ENCODE measurements at places on chromosomes 13 and 19. TPM values are rescaled to one million over a fixed set of nuclear protein-coding genes. Genes with fewer than 3 reads are reported as not detected.

GRCh38 chr13:112351825-112352224 lies 24.3 kb upstream of the SPACA7 start:
- no peaks in the 10 kb centered on the region for H3K4me1 ChIP-seq
- H3K27me3 ChIP-seq: peaks cover 5% of the 10 kb centered on the region
- H3K4me3 ChIP-seq: no peak overlapping the region
- DNase-seq: no peak
- no peaks in the 10 kb centered on the region for H3K36me3 ChIP-seq

The KIR2DL4 gene
- not detected for total RNA-seq

The IFI30 gene
- 129 TPM for total RNA-seq

- no peak for DNase-seq
- no peaks in the 10 kb centered on the region for H3K27me3 ChIP-seq
- H3K36me3 ChIP-seq: no peaks in the 10 kb centered on the region
- H3K4me3 ChIP-seq: no peak overlapping the region
- H3K4me1 ChIP-seq: no peaks in the 10 kb centered on the region
- H3K27ac ChIP-seq: no peak overlapping the region
Observed at GRCh38 chr13:68417801-68418200, 1187.7 kb upstream of the PCDH9 start.

DNA sequence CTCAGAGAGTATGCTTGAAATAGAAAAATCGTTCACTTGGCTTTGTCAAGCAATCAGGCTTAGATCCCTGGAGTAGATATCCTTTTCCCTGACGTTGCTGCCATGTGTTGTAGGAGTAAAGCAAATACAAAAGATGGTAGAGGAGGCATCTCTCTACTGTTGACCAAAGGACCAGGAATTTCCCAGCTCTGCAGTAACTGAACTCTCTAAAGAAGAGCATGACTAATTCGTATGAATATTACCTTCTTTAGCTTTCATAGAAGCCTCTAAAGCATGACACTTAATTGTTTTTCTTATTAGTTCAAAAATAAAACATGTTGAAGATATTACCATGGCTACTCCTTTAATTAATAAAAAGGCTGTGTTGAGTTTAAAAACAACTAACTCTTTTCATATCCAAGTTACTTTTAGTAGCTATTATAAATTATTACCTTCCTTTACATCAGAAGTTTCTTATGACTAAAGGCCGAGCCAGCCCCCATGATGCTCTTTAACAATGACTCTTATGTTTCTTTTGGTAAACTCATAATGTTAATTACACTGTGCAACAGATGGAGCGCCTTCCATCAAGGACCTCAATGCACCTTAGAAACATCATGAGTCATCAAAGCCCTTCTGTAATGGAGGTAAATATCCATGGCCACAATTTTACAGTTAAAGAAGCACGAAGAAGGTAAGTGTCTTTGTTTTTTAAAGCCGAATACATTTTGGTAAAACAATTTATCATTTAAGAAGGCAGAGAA lies 352.4 kb downstream of the KLF5 start:
- H3K4me1 ChIP-seq: no peaks in the 10 kb centered on the region
- H3K4me3 ChIP-seq: no peak overlapping the region

- no peak overlapping the region for H3K4me3 ChIP-seq
- DNase-seq: no peak
- H3K4me1 ChIP-seq: no peaks in the 10 kb centered on the region
- H3K36me3 ChIP-seq: no peaks in the 10 kb centered on the region
Observed at GRCh38 chr13:60427285-60427684, 30.3 kb downstream of the TDRD3 start.

The ADAMTS10 gene
- 4.7 TPM for total RNA-seq

- H3K36me3 ChIP-seq: no peaks in the 10 kb centered on the region
- H3K4me3 ChIP-seq: no peak overlapping the region
- H3K27me3 ChIP-seq: no peaks in the 10 kb centered on the region
- DNase-seq: no peak
- H3K4me1 ChIP-seq: no peaks in the 10 kb centered on the region
Observed at GRCh38 chr19:54369082-54369687, 4.5 kb upstream of the LAIR1 start.

The PCDH17 gene
- total RNA-seq: 8.8 TPM

- no peak overlapping the region for H3K4me3 ChIP-seq
- H3K36me3 ChIP-seq: no peaks in the 10 kb centered on the region
- H3K27ac ChIP-seq: no peak overlapping the region
- no peaks in the 10 kb centered on the region for H3K27me3 ChIP-seq
- no peaks in the 10 kb centered on the region for H3K4me1 ChIP-seq
Observed at GRCh38 chr13:73960474-73960873, 173.7 kb downstream of the KLF12 start.

The SLC25A23 gene
- 25.3 TPM for total RNA-seq

GRCh38 chr19:39209196-39209595 lies 5.1 kb upstream of the SYCN start:
- H3K36me3 ChIP-seq: no peaks in the 10 kb centered on the region
- H3K27me3 ChIP-seq: no peaks in the 10 kb centered on the region
- H3K27ac ChIP-seq: no peak overlapping the region

- DNase-seq: no peak
- no peak overlapping the region for H3K27ac ChIP-seq
- no peaks in the 10 kb centered on the region for H3K4me1 ChIP-seq
- H3K36me3 ChIP-seq: no peaks in the 10 kb centered on the region
- H3K27me3 ChIP-seq: no peaks in the 10 kb centered on the region
- no peak overlapping the region for H3K4me3 ChIP-seq
Observed at GRCh38 chr13:44249431-44249836, 124.2 kb upstream of the SERP2 start.

DNA sequence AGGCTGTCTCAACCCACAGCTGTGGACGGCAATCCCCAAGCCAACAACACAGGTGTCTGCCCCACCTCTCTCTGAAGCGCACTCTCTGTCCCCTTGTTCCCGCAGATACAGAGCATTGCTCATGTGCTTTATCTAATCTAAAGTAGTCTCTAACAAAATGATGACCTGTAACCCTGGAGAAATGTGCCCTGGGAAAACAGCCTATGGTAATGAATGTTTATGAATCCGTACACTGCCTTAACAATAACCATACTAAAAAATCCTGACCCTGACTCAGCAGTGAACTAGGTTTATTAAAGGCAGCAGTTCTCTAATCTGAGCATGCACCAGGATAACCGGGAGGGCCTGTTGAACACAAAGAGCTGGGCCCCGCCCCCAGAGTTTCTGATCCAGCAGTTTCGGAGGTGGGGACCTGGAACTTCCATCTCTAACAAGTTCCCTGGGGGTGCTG lies 50.7 kb upstream of the SLC15A1 start:
- no peak overlapping the region for H3K4me3 ChIP-seq
- H3K27me3 ChIP-seq: no peaks in the 10 kb centered on the region
- DNase-seq: no peak
- peaks cover 4% of the 10 kb centered on the region for H3K4me1 ChIP-seq
- peaks cover 2% of the 10 kb centered on the region for H3K36me3 ChIP-seq
- no peak overlapping the region for H3K27ac ChIP-seq

GRCh38 chr19:55209693-55210472 lies 582 bp upstream of the PTPRH start:
- H3K27me3 ChIP-seq: no peaks in the 10 kb centered on the region
- no peak overlapping the region for H3K4me3 ChIP-seq
- DNase-seq: no peak
- no peaks in the 10 kb centered on the region for H3K4me1 ChIP-seq
- no peak overlapping the region for H3K27ac ChIP-seq
- H3K36me3 ChIP-seq: no peaks in the 10 kb centered on the region

GRCh38 chr13:43961909-43962308 lies 82.2 kb downstream of the LACC1 start:
- no peaks in the 10 kb centered on the region for H3K27me3 ChIP-seq
- H3K4me3 ChIP-seq: no peak overlapping the region
- DNase-seq: no peak
- no peak overlapping the region for H3K27ac ChIP-seq

DNA sequence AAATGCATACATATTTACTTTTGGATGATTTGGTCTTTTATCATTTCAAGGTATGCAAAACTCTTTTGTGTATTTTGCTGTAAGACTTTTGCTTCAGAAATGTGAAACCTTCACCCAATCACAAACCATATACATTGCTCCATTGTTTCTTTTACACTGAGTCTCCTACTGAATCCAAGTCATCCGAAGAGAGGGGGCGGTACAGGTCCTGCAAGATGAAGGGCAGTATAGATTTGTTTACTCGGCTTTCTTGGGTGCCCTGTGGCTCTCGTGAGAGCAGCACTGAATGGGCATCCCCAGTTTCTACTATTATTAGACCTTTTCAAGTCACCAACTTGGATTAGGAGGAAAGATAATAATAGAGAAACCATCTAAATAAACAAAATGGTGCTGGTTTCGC lies 280.6 kb downstream of the DCLK1 start:
- no peak for DNase-seq
- H3K4me3 ChIP-seq: no peak overlapping the region

DNA sequence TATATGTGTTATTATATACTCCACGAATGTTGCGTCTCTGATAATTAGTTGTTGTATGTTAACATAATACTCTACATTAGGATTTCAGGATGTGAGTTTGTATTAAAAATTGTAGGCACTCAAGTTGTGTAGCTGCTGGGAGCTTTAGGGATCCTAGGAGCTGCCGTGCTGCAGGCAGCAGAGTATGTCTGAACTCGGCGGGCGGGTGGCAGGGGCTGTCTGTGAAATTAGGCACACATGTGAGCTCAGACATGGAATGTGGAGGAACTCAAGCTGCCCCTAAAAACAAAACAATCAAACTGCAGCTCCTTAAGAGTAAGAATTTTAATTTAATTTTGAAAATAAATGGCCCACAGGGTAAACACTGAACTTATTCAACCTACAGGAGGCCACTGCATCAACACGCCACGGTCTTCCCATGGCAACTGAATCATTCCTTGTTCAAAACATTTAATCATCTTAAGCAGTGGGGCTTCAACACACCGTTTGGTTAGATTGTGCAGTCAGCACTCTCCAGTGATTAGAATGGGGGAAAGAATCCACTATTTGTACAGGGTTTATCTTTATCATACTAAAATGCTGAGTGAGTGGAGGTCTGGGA lies 22.7 kb downstream of the SERTM1 start:
- no peak for DNase-seq
- H3K4me1 ChIP-seq: no peaks in the 10 kb centered on the region
- peaks cover 3% of the 10 kb centered on the region for H3K27me3 ChIP-seq
- no peak overlapping the region for H3K27ac ChIP-seq
- no peaks in the 10 kb centered on the region for H3K36me3 ChIP-seq
- no peak overlapping the region for H3K4me3 ChIP-seq

- no peaks in the 10 kb centered on the region for H3K36me3 ChIP-seq
- no peak for DNase-seq
- H3K4me3 ChIP-seq: no peak overlapping the region
Observed at GRCh38 chr19:46972311-46972710, 47.3 kb upstream of the NPAS1 start.

GRCh38 chr13:47025791-47026447 lies 129.1 kb upstream of the HTR2A start:
- H3K27ac ChIP-seq: no peak overlapping the region
- H3K36me3 ChIP-seq: no peaks in the 10 kb centered on the region
- H3K4me3 ChIP-seq: no peak overlapping the region

Measured in liver (tissue), 10 donors.